ENCODE measurements at places on chromosomes 12 and 14. TPM values are rescaled to one million over a fixed set of nuclear protein-coding genes. Genes with fewer than 3 reads are reported as not detected.

Gene PRKCH
- 284 TPM for total RNA-seq

- H3K4me3 ChIP-seq, result no peak overlapping the region
- no peaks in the 10 kb centered on the region for H3K36me3 ChIP-seq
- no peak overlapping the region for H3K27ac ChIP-seq
- no peaks in the 10 kb centered on the region for H3K4me1 ChIP-seq
- H3K27me3 ChIP-seq, result peaks cover 21% of the 10 kb centered on the region
- no peak for DNase-seq
Observed at GRCh38 chr12:15368812-15369211, 46.5 kb downstream of the PTPRO start.

DNA sequence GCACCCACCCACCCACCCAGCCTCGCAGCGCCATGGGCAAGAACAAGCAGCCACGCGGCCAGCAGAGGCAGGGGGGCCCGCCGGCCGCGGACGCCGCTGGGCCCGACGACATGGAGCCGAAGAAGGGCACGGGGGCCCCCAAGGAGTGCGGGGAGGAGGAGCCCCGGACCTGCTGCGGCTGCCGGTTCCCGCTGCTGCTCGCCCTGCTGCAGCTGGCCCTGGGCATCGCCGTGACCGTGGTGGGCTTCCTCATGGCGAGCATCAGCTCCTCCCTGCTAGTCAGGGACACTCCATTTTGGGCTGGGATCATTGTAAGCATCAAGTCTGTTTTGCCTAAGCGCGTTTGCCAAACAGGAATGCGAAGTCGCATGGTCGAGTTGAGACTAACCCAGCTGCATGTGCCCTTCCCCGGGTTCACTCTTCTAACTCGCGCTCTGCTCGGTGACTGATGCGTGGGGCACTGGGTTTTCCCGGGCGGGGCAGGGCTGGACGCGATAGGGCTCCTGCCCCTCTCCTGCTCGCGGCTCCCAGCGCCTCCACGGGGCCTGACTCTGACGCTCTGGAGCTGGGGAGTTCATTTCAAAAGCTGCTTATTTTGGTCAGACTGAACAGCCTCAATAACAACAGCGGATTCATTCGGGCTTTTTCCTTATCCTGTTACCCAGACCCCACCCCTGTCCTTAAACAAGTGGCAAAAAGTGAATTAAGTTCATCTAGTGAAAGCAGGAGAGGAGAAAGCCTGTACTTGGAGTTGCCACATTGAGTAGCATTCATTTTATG, 458 bp downstream of the SSPN start:
- no peaks in the 10 kb centered on the region for H3K36me3 ChIP-seq
- no peaks in the 10 kb centered on the region for H3K4me1 ChIP-seq
- peaks cover 21% of the 10 kb centered on the region for H3K27me3 ChIP-seq
- H3K27ac ChIP-seq, result no peak overlapping the region

- H3K36me3 ChIP-seq, result no peaks in the 10 kb centered on the region
- no peak overlapping the region for H3K4me3 ChIP-seq
- peaks cover 7% of the 10 kb centered on the region for H3K27me3 ChIP-seq
- no peak overlapping the region for H3K27ac ChIP-seq
Observed at GRCh38 chr14:52076334-52076733, 7.5 kb upstream of the NID2 start.

DNA sequence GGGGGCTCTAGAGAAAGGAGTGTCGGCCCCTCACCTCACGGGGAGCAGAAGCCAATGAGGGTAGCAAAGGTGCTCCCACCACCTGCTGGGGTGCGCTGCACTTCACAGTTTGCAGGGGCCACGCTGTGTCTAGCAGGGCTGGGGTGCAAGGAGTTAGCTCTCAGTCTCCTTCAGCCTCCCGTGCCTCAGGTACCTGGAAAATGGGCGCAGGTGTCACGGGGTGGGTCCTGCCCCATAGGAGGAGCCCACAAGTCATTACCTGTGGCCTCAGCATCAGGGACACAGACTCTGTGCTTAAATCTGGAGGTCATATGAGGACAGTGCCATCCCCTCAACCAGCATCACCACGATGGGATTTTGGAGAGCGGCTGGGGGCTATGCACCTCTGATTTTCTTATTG, 326.7 kb downstream of the ADGRD1 start:
- H3K36me3 ChIP-seq, result no peaks in the 10 kb centered on the region
- DNase-seq, result no peak
- H3K4me3 ChIP-seq, result no peak overlapping the region
- H3K27ac ChIP-seq, result no peak overlapping the region
- no peaks in the 10 kb centered on the region for H3K4me1 ChIP-seq
- no peaks in the 10 kb centered on the region for H3K27me3 ChIP-seq

Gene CACNA1C
- 0.21 TPM for total RNA-seq

GRCh38 chr12:46944088-46944487, 118.3 kb upstream of the SLC38A4 start:
- no peak overlapping the region for H3K4me3 ChIP-seq
- H3K36me3 ChIP-seq, result no peaks in the 10 kb centered on the region
- no peak for DNase-seq
- no peaks in the 10 kb centered on the region for H3K4me1 ChIP-seq
- H3K27ac ChIP-seq, result no peak overlapping the region

DNA sequence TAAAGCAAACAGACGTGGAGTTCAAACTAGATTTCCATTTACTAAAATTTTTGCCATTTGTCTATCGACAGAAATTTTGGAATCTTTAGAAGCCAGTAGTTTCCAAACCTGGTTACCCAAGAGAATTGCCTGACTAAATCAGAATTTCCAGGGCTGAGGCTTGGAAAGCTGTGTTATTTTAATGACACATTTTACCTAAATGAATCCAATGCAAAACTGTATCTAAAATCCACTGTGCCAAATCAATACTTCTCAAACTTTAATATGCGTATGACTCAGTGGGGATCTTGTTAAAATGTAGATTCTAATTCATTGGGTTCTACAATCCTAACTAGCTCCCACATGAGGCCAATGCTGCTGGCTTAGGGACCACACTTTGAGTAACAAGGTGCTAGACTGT, 35.0 kb upstream of the TC2N start:
- no peaks in the 10 kb centered on the region for H3K27me3 ChIP-seq
- peaks cover 18% of the 10 kb centered on the region for H3K4me1 ChIP-seq
- H3K36me3 ChIP-seq, result no peaks in the 10 kb centered on the region
- H3K27ac ChIP-seq, result no peak overlapping the region
- no peak for DNase-seq

DNA sequence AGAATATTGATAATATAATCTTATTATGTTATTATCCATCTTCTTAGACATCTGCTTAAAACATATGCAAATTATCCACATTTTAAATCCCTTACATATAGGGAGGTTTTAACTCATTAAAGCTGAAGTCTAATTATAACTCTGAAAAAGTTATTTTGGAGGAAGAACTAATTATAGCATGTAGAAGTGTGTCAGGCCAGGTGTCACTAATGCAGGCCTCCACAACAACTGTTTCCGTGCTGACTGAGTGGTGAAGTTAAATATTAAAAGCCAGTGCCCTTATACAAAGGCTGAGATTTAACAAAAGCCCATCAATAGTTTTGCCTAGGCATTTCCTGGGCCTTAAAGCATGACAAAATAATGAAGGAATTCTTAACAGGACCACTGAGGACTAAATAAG, 157.4 kb downstream of the LRRK2 start:
- H3K27me3 ChIP-seq, result no peaks in the 10 kb centered on the region
- no peaks in the 10 kb centered on the region for H3K4me1 ChIP-seq
- no peaks in the 10 kb centered on the region for H3K36me3 ChIP-seq
- H3K4me3 ChIP-seq, result no peak overlapping the region
- no peak for DNase-seq

- no peaks in the 10 kb centered on the region for H3K4me1 ChIP-seq
- no peak for DNase-seq
- no peak overlapping the region for H3K4me3 ChIP-seq
- no peaks in the 10 kb centered on the region for H3K27me3 ChIP-seq
Observed at GRCh38 chr12:64335886-64336466, 54.6 kb downstream of the C12orf56 start.

- no peak for DNase-seq
- H3K27ac ChIP-seq, result no peak overlapping the region
- no peak overlapping the region for H3K4me3 ChIP-seq
- H3K27me3 ChIP-seq, result peaks cover 12% of the 10 kb centered on the region
- H3K4me1 ChIP-seq, result no peaks in the 10 kb centered on the region
Observed at GRCh38 chr14:57656853-57657252, 163.2 kb upstream of the CCDC198 start.

Gene RD3L
- not detected for total RNA-seq

DNA sequence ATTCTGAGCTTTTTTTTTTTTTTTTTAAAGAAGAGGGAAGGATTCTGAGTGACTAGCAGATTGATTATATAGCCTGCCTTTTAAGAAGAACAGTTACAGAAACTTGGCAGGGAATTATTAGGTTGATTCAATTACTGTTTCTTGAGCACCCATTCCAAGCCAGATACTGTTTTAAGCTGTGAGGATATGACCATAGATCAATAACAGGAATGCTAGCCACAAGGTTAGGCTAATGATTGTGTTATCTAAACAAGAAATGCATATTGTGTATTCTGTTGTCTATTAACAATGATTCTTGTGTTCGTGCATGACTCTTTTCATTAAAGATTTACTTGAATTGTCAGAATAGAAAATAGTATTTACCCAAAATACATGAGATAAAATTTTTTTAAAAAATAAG, 67.1 kb downstream of the PRORP start:
- H3K27ac ChIP-seq, result no peak overlapping the region
- no peak overlapping the region for H3K4me3 ChIP-seq
- DNase-seq, result no peak
- no peaks in the 10 kb centered on the region for H3K27me3 ChIP-seq
- peaks cover 67% of the 10 kb centered on the region for H3K36me3 ChIP-seq

DNA sequence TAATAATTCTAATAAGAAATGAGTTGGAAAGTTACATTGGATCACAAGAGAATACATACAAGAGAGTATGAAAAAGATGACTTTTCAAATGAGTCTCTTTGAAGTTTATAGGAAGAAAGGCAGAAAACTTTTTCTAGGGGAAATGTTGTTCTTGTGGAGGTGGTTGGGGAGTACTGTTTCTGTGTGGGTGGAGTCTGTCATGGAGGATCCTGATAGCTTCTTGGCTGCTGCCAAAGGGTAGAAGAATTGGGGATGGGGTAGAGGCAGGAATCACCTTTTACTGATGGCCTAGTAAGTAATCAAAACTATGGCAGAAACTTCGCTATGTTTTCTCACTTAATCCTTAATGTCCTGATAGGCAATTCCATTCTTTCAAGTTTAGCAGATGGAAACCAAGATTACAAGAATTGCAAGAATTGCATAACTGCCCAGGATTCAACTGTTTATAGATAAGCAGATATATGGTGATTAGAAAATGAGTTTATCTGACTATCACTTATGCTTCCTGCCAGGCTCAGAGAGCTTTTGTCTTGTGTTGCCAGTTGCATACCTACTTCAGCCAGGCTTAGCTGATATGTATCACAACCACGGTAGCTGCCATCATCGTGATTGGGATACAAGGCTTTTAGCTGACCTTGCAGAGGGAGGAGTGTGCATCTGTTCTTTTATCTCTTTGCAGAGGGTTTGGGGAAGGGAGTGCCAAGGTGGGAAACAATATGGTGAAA, 463.9 kb downstream of the TMTC2 start:
- H3K4me1 ChIP-seq, result no peaks in the 10 kb centered on the region
- no peak for DNase-seq
- no peak overlapping the region for H3K4me3 ChIP-seq
- no peaks in the 10 kb centered on the region for H3K36me3 ChIP-seq
- H3K27ac ChIP-seq, result no peak overlapping the region

Gene CDKN1B
- total RNA-seq, result 161 TPM

Gene PPP1R36
- not detected for total RNA-seq

Gene TSPAN19
- not detected for total RNA-seq

Data from naive thymus-derived CD8-positive, alpha-beta T cell (primary cell).